ENCODE measurements at places on chromosomes 13 and 19.

DNA sequence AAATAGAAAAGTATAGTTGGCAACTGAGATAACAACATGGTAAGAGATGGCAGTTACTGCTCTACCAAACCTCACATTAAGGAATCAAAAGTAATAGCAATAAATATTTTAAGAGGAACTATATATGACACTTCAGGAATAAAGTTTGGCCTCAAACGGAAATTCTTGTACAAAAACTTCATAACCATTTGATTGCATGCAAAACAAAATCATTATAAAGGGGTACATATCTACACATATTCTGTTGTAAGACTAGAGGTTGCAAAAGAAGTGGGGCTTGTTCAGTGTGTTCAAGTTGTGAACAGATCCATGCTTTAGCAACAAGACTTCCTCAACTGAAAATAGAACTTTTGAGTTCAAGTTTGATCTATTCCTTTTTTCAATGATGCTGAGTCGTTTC is 133.5 kb upstream of the MIR17HG start:
- DNase-seq = no peak

GRCh38 chr13:91399189-91400062 is 1.0 kb downstream of the GPC5 start:
- DNase-seq = no peak

GRCh38 chr19:5023128-5023571 is 54.2 kb downstream of the KDM4B start:
- DNase-seq = no peak

DNA sequence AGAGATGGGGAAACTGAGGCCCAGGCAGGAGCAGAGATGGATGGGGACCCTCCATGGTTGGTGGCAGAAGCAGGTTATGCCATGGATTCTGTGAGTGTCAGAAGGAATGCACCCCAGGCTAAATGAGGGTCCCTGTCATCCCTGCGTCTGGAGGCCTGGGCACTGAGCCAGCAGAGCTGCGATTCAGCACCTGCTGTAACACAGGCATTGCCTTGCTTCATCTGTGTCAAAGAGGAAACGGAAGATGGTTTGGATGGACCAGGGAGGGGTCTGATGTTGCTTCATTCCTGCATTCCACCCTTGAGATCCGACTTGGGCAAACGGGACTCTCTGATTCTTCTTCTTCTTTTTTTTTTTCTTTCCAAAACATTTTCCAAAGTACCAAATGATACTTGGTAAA is 1.2 kb downstream of the C5AR1 start:
- DNase-seq = no peak

DNA sequence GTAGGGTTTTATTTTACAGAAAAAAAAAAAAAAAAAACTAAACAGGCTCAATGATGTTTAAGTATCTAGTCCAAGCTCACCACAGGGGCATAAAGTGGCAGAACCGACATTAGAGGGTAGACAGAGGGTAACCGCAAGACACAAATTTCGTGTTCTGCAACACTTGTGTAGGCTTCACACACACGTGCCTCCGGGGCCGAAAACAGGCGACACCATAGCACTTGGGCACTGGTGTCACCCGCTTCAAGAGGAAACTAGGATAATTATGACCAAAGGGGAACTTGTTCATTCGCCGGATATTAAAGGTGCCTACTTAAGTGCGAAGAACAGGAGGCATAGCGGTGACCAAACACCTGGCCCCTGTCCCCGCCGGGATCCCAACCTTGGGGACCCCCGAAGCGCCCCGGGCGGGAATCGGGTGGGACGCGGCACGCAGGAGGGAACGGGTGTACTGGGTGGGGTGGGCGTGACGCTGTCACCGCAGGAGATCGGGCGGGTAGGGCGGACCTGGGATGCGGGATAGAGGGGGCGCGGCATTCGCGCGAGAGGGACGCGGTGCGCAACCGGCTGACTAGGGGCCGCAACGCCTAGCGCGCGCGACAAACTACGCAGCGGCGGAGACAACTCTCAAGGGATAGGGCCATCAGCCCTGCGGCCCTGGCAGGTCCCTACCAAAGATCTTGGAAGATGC is 558 bp downstream of the MZT1 start:
- DNase-seq = peak; percentile 41

- no peak for DNase-seq
Measured at GRCh38 chr19:14654786-14655560, 19.7 kb downstream of the ADGRE3 start.

- no peak for DNase-seq
Measured at GRCh38 chr19:42422092-42422900, 4.9 kb downstream of the LIPE start.

DNA sequence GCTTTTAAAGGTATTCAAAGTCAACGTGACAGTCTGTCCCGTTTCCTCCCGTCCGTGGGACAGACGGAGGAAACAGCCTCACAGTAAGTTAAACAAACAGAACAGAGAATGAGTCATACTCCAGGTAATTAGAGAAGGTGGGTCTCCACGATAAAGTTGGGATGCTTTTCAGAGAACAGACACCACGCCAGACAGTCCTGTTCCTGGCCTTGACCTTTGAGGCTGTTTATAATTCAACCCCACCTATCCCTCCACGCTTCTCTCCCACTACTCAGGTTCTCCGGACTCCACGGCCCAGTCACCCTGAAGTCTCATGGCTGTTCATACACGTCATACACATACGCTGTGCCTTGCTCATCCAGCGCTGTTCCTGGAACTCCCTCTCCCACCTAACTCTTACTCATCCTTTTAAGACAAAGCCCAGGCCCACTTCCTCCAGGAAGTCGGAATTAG is 42.5 kb downstream of the ARHGEF18 start:
- no peak for DNase-seq

- DNase-seq = no peak
Measured at GRCh38 chr19:56873493-56873892, 33.0 kb upstream of the PEG3 start.

- no peak for DNase-seq
Measured at GRCh38 chr13:43077906-43078305, 54.5 kb downstream of the DNAJC15 start.

- DNase-seq = no peak
Measured at GRCh38 chr13:91878491-91878890, 480.1 kb downstream of the GPC5 start.

- no peak for DNase-seq
Measured at GRCh38 chr13:110483386-110483968, 78.0 kb downstream of the RAB20 start.

- no peak for DNase-seq
Measured at GRCh38 chr19:55070466-55071128, 5.1 kb upstream of the EPS8L1 start.

DNA sequence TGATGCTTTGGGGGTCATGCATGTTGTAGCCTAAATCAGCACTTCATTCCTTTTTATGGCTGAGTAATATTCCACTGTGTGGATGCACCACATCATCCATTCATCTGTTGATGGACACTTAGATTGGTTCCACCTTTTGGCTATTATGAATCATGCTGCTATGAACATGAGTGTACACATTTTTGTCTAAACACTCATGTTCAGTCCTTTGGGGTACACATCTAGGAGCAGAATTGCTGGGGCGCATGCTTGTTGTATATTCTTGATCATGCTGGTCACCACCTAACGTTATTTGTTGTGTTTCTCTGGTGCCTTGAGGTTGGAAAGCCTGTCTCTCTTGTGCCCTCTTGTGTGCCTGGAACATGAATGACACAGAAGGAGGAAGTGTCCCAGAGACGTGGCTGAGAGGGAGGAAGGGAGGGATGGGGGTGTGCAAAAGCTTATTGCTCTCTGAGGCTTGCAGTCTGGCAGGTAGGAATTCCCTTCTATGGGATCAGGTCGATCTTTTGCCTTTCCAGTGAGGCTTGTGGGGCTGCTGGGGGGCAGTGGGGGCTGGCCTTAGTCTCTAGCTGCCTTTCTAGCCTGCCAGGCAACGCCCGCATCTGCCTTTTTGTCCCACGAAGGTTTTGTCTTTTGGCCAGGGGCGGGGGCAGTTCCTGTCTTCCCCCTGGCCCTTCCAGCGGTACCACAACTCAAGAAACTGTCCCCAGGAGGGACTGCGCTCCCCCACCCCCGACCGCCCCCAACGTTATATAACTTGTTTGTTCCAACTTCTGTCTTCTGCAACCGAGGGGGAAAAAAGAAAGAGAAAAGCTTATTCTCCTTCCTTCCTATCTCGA is 7.6 kb downstream of the KLHL26 start:
- DNase-seq = no peak

- peak; percentile 48 for DNase-seq
Measured at GRCh38 chr19:3982701-3983541, 2.3 kb downstream of the EEF2 start.

DNA sequence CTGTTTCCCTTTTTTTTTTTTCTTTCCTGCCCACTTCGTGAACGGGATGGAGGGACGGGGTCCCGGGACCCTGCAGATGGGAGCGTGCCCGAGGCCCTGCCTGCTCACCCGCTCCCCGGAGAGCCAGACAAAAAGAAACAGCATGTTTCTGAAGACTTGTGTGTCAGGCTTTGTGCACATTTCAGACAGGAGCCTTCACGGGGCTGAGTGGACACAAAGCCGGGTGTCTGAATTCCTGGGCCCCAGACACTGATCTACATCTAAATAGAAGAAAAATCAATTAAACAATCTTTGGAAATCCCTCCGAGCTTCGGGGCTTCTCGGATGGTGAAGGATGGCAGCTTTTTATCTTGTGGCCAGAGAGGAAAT is 4.2 kb downstream of the PGPEP1 start:
- DNase-seq = no peak

DNA sequence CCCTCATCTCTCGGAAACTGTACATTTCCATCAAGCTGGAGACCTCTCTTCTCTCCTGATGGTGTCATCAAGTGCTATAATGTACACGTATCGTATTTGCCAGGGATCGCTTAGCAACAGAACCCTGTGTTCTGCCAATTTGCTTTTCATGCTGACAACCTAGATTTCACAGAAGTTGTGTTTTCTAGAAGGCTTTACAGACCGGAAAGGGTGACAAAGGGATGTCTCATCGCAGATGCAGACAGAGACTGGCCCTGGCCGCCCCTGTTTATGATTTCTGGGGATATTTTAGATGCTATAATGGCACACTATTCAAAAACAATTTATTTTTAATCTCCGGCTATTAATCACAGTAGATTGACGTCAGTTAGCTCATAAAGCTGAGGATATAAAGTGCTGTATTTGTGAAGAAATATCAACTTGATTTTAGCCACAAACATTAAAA is 291.4 kb downstream of the IRS2 start:
- DNase-seq = no peak

DNA sequence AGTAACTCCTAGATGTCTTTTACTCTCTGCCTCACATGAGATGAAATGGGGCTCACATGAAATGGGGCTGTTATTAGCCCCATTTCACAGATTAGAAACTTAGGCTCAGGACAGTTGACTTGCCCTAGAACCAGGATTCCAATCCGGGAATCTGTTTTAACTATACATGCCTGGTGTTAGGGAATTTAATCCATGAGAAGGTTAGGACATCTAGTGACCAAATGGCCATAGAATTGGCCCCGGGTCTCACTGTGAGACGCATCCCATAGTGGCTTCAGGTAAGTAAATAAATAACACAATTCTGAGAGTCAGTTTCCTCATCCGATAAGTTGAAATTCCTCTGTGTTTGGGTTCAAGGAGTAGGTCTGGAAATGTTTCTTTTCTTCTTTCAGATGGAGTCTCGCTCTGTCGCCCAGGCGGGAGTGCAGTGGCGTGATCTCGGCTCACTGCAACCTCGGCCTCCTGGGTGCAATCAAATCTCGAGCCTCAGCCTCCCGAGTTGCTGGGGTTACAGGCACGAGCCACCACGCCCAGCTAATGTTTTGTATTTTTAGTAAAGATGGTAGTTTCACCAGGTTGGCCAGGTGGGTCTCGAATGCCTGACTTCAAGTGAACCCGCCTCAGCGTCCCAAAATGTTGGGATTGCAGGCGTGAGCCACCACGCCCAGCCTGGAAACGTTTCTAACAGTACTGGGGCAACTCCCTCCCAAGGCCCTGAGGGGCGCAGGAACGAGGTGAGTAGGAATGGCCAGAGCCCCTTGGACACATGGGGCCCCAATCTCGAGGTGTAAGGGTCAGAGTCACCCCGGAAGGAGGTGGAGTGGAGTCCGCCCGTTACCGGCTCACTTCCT is 1.2 kb upstream of the ZNF574 start:
- peak; percentile 56 for DNase-seq
